Activated T-cell treated with anti-CD3 and anti-CD28 coated beads, Interleukin-2, amount 50 U/mL, for 72 hours (primary cell): ENCODE measurements at places on chromosomes 11 and 22.
A peak's percentile ranks its signal among the peaks of the same experiment; 100 is the strongest.

- no peak for DNase-seq
These were observed 22.0 kb downstream of the PACSIN2 start for GRCh38 chr22:42992886-42993479.

DNA sequence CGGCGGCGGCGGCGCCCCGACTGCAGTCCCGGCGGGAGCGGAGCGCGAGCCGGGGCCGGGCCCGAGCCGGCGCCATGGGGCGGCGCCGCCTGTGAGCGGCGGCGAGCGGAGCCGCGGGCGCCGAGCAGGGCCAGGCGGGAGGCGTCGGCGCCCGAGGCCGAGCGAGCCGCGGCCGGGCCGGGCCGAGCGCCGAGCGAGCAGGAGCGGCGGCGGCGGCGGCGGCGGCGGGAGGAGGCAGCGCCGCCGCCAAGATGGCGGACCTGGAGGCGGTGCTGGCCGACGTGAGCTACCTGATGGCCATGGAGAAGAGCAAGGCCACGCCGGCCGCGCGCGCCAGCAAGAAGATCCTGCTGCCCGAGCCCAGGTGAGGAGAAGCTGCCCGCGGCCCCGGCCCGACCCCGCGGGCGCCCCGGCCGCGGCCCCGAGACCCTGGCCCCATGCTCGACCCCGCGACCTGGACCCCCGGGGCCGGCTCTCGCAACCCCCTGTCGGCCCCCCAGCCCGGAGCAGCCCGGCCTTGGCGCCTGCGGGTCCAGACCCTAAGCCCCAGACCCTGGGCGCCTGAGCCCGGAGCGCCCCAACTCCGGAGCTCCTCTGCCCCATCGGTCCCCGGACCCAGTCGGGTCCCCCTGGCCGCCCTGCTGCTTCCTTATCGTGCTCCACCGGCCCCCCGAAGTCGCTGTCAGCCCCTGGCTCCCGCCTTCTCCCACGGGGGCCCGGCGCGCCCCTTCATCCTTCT is at the start of gene GRK2:
Gene GRK2 (plus strand): TSS at position 25 of the 739 bp plus-strand sequence. CDS start 227 bp downstream, at position 252.
- DNase-seq, result peak; percentile 64

DNA sequence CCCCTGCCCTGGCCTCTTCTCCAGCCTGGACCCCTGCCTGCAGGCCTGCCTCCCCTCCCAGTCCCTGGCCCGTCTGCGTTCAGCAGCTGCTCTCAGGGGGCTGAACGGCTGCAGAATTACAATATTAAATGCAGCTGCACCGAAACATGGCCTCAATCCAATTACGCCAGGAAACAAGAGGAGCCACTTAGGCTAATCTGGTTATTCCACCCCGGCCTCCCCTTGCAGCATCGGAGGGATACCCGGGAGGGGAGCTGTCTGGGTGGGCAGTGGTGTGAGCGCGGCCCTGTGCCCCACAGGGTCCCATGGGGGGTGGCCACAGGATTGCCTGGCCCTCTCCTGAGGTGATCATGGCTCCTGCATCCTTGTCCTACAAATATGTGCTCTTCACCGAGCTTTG is 42.6 kb downstream of the FLRT1 start:
- no peak for DNase-seq

GRCh38 chr22:28768701-28769393 is 3.6 kb upstream of the CCDC117 start:
- no peak for DNase-seq

GRCh38 chr11:15093432-15093831 is 20.0 kb downstream of the CALCB start:
- DNase-seq, result no peak

GRCh38 chr22:34783436-34783835 is 282.5 kb upstream of the ISX start:
- DNase-seq, result no peak

- no peak for DNase-seq
These were observed 13.7 kb downstream of the VSIG10L2 start for GRCh38 chr11:125959511-125959910.

DNA sequence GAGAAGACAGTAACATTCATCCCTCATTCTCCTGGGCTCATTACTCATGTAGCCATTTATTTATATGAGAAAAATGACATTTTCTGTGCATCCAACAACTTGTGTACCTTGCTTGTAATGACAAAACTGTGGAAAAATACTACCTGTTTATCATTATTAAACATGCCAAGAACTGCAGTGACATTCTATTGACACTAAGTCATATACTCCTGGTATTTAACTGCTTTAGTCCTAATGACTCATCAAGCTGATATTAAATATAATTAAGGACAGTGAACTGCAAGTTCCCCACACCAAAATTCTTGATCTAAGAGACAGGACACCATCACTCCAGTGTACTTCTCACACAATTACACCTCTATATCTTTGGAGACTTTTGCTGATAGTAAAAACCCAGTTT is 1328.7 kb upstream of the RAG2 start:
- no peak for DNase-seq

DNA sequence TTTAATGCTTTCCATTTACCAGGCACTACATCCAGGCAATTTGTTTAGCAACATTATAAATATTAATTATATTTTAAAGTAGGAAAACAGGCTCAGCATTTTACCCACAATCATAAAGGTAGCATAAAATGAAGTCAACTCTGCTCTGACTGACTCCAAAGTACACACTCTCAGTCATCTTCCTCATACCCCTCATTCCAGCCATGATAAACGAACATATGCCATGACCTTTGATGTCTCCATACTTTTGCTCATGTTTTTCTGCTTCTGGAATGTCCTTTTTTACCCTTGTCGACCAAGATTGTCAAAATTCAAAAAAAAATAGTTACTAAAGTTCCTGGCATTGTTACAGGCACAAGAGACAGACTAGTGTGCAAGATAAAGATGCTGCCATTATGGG is 77.7 kb upstream of the SOX6 start:
- no peak for DNase-seq

GRCh38 chr22:37077802-37078448 is 26.4 kb downstream of the KCTD17 start:
- DNase-seq, result peak; percentile 95

DNA sequence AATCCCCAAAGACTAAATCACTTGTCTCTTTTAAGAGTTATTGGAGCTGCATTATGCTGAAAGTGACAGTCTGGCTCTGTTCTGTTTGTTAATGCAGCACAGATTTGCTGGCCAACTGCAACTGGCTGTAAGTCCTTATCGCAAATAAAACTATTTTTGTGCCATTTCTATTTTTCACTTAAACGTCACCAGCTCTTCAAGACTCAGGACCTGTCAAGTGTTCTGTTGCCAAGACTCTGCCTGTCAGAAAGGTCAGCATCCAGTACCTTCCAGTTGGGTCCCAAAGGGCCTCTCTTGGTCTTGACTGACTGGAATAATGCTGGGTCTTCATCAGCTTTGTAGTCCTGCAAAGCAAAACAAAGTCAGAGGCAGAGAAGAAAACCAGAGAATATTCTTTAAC is 45.6 kb downstream of the PITPNB start:
- no peak for DNase-seq

DNA sequence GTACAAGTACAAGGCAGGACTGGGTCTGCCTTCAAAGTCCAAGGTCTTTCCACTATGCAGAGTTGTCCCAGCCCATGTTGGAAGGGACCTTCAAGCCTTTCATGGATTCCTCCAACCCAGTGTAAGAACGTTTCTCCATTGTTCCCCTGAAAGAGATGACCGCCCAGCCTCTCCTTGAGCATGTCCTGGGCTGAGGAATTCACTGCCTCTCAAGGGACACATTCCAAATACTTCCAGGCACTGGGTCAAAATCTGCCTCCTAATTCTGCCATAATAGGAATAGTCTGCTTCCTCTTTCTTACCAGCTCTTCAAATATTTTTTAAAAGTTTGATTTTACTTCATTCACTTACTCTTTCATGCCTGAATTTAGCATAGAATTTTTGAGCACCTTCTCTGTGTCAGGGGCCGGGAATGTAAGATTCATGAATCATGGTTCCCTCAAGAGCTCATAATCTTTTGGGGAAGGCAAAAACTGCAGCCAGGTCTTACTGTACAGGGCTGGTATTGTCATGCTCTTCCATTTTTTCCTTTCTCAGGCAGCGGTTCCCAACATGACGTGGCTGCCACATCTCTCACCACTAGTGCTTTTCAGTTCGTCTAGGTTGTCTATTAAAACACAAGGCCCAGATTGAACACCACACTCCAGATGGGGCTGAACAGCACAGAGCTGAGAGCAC is 143.3 kb upstream of the TBCEL start:
- no peak for DNase-seq

DNA sequence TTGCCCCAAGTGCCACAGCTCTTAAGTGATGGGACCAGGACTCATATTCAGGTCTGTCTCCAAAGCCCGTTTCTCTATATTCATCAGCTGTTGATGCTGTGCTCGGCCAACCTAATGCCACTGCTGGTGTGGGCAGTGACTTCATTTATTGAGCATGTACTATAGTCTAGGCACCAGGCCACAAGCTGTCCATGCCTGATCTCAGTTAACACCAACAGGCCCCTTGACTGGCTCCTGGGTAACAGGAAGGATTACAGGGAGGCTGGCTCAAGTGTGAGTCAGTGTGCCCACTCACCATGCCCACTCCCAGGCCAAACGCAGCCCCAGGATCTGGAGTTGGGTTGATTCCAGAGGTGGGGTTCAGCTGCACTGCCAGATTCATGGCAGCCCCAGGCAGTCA is 8.6 kb upstream of the CRYBB2 start:
- no peak for DNase-seq

DNA sequence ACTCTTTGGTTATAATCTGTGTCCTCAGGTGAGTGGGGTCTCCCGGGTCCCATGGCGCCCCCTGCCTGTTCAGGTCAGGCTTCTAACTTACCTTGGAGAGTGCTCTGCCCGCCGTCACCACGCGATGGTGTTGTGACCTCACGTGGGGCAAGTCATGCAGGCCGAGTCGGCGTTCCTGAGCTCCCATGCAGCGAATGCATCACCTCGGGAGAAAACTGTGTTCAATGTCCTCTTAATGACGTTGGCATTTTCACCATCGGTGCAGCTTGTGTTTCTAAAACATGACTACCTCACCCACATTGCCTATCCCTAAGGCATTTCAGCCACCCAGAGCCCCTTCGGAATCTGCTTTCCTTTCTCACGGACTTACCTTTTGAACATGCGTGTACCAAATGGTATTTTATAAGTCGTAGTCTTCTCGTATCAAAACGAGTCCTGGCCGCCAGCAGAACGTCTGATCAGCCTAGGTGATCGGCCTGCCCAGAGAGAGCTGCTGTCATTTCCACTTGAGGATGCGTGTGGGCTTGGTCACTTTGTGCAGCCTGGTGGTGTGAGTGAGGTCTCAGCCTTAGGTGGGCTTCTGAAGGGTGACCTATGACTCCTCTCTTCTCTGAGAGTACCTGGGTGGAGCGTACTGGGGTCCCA is 64.8 kb downstream of the TBC1D22A start:
- no peak for DNase-seq

- DNase-seq, result no peak
These were observed 14.3 kb downstream of the TOLLIP start for GRCh38 chr11:1295086-1295485.

DNA sequence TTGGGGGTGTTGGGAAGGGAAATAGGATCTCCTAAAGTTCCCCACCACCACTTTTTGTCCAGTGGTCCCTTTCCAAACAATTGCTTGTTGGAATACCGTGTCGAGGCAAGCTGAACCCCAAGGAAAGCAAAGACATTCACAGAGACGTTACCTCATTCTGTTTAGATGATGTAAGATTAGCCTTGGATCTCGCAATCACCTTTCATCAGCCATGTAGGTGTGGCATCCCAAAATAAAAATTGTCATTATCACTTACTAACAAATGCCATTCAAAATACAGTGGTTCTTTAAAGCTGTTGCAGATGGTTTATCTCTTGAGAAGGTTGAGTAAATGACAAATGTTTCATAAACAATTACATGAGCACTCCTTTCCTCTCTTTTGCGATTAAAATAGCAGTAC is 86.5 kb upstream of the SLC25A18 start:
- no peak for DNase-seq

DNA sequence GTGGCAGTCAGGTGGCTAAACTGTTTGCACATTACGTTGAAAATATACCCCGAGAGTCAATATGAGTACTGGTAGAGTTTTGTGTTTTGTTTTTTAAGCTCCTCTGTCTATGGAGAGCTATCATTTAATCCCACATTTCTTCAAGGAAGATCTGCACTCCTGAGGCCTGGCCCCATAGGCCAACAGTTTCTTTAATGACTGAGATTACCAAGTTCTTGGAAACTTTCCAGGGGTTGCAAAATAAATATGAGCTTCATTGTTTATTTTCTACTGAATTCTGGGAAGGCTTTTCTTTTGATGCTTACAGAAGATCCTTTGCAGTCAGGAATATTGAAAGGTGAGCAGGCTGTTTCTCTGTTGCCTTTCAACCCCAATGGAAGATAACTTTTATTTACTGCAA is 452.0 kb downstream of the JRKL start:
- DNase-seq, result no peak

GRCh38 chr11:86208572-86208971 is 36.0 kb upstream of the EED start:
- no peak for DNase-seq

DNA sequence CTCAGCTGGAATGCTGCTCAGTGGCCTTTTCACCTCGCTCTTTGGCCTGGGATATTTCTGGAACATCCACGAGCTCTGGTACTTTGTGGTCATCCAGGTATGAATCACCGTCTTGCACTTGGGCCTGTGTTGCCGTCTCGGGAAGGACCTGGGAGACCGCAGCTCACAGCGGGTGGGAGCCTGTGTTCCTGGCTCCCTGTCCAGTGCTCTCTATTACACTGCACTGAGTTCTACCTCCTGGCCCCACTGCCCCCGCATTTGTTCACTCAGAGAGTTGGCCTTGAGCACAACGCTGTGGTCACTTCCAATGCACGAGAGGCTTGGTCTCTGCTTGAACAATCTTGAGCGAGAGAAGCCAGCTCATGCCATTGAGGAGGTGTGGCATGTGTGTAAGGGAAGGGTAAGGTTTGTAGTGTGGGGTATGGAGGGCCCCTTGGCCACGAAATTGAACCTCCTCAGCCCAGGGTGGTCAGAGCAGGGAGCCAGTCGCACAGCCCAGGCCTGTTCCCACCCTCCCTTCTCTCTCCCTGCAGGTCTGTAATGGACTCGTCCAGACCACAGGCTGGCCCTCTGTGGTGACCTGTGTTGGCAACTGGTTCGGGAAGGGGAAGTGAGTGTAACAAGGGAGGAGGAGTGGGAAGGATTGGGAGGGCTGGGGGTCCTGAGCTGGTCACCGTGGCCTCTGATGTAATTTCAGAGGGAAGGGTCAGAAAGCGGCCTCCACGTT is 16.2 kb downstream of the SLC37A2 start:
- no peak for DNase-seq

GRCh38 chr22:22125579-22126468 is 118.8 kb upstream of the VPREB1 start:
- DNase-seq, result no peak

DNA sequence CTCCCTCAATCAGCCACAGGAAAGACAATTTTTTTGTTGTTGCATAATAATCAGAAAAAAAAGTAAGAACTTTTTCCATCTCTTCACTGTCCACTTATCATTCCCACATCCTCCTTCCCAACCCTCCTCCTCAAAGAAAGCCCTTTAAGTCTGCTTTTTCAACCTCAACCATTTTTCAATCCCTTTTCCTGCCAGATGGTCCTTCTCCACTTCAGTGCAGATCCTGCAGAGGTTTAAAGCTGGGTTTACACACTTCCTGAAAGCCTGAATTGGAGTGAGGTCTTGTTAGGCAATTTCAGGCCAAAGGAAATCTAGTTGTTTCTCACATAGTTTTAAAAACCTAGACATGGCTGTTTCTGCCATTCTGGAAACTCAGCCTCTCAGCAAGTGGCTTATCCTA is 78.3 kb downstream of the RPL27A start:
- DNase-seq, result no peak
